ENCODE measurements at places on chromosomes 7 and 10.

DNA sequence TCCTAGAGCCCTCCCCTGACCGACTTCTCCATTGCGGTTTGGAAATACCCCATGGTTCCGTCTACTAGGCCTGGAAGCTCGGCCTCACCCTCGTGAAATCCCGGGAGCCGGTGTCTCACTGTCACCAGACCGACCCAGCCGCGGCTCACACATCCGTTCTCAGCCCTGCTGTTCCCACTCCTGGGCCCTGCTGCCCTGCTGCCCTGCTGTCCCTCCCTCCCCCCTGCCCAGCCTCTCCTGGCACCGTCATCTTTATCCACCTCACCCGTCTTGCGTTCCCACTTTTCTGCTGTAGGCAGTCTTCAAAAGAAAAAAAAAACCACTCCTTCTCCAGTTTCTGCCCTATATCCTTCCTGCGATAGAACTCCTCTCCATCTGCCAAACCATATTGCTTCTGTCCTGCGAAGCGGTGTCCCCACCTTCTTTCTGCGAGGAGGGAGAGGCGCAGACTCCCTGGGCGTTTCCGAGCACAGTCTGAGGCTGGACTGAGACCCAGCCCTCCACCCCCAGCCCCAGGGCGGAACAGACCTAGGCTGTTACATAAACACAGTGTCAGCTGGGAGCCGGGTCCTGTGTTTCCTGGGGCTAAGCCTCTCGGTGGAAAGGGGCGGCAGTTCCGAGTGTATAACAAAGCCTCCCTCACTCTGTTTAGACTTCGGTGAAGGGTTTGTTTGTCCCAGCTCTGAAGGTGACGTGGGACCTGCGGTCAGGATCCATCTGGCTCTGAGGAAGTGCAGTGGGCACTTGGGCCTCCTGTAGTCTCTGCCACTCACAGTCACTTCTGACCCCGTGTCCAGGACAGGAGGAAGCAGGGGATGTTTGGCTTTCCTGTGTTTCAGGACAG lies 2.8 kb downstream of the AGAP3 start:
- no peak for DNase-seq

- peak; percentile 9 for DNase-seq
Measured at GRCh38 chr10:86139066-86139657, 227.4 kb downstream of the GRID1 start.

GRCh38 chr10:74763934-74764591 lies 62.3 kb upstream of the KAT6B start:
- DNase-seq: no peak

DNA sequence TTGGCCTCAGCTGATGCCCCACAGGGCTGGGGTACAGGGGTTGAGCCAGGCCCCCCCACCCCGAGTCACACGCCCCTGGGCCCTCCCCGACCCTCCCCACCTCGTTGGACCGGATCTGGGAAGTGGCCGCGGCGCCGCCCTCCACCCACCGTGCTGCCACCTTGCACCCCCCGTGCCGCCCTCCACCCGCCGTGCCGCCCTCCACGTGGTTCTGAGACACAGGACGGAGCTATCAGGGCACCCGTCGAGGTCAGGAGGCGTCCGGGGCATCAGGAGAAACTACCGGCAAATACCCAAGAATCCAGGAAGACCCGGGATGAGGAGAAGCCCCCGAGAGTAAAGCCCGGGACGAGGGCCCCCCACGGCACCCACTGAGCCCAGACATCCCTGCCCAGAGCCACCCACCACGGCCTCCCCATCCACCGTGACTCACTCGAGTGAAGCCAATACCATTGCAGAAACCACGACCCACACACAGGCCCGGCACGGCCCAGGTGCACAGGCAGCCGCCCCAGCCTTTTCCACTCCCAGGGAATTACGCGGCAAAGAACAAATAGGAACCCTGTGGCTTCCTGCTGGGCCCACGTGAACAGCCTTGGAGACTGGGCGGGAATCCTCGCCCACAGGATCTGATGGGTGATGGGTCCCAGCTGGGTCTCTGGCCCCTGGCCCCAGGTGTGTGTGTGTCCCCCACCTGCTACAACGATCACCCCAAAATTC lies 34.0 kb downstream of the ADAP1 start:
- DNase-seq: peak; percentile 48

GRCh38 chr7:42263971-42264370 lies 27.0 kb upstream of the GLI3 start:
- no peak for DNase-seq

- no peak for DNase-seq
Measured at GRCh38 chr7:85115006-85115405, 71.8 kb downstream of the SEMA3D start.

- DNase-seq: no peak
Measured at GRCh38 chr10:95434583-95434982, 126.6 kb downstream of the SORBS1 start.

DNA sequence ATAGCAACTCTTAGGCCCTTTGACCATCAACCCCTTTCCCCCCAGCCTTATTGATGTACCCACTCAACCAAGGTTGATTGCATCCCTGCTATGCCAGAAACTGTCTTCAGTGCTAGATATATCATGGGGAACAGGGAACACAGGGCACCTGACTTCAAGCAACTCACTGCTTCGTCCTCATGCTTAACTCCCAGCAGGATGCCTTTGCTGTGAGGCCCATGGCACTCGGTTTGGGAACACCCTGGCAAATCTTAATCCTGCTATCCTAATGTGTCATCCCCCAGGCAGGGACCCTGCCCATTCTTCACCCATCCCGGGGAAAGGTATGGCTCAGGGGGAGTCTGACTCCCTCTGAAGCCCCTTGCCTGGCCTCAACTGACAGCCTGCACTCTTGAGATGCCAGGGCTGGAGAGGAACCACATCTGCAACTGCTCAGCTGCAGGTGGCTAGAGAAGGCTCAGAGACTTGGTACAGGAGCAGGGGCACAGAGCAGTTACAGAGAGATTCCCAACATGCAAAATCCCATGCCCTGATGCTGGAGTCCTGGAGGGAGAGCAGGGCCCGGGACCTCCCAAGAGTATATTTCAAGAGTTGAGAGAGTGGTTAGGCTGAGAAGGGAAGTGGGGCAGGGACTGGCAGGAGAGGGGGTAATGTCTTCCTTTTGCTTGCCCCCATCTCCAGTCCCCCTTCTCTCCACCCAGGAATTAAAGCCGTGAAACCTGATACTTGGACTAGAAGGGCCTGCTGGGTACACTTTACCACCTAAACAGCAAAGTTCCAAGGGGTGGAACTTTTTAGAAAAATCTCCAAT lies 2.4 kb upstream of the UNC5B start:
- no peak for DNase-seq

GRCh38 chr7:29202651-29203069 lies 8.1 kb downstream of the CHN2 start:
- no peak for DNase-seq

DNA sequence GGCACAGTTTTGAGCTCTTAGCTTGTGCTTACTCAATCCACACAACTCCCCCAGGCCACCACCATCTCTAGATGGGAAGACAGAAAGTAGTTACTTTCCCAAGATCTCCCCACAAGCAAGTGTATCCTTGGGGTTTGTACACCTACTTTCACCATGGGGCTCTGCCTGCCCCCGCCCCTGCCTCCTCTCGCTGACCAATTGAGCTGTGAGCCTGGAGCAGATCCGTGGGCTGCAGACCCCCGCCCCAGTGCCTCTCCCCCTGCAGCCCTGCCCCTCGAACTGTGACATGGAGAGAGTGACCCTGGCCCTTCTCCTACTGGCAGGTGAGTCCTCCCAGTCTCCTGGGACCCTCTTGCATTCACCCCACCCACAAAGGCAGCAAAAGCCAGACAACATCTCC lies 2.0 kb downstream of the FXYD4 start:
- no peak for DNase-seq

- DNase-seq: no peak
Measured at GRCh38 chr10:75406462-75407223, 5.1 kb upstream of the ZNF503 start.
